ENCODE measurements at places on chromosomes 5 and 9. TPM values are rescaled to one million over a fixed set of nuclear protein-coding genes. Genes with fewer than 3 reads are reported as not detected.
A peak's percentile ranks its signal among the peaks of the same experiment; 100 is the strongest.

DNA sequence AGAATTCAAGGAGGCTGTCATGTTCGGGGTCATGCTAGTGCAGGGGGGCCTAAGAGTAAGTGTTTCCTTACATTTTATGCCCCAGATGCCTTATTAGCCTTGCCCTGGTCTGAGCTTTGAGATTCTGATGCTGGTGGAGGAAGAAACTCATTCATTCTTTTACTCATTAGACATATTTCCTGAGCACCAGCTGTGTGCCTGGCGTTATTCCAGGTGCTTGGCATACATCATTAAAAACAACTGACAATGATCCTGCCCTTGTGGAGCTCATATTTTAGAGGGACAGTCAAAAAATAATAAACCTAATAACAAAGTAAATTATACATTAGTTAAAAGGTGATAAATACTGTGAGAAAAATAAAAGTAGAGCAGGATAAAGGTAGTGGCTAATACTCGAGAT, 138.9 kb upstream of the SGCD start:
- H3K36me3 ChIP-seq, result no peaks in the 10 kb centered on the region
- H3K27ac ChIP-seq, result no peak overlapping the region
- no peak for DNase-seq

DNA sequence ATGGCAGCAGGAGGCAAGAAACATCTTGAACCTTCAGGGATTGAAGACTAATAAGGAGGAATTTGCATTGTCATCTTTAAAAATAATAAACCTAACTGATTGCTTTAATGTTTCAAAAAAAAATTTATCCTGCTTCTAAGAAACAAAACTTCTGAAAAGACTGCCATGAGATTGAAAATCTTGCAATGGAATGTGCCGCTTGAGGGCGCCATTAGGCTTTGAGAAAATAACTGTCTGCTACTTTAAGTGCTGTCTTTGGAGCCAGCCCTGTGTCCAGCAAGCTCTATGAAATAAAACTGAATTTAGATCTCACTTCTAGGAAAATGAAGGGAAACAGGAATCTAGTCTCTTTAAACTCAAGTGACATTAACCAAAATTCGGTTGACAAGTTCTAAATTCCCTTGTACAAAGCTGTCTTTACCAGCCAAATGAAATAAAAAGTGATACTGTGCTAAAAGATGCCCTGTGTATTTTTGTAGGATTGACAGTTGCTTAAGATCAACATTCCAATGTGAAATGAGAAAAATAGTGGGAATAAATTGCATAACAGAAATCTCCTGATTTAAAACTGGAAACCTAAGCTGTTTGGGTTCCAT, 79.4 kb downstream of the ESM1 start:
- H3K4me3 ChIP-seq, result no peak overlapping the region
- no peaks in the 10 kb centered on the region for H3K36me3 ChIP-seq
- H3K27me3 ChIP-seq, result no peaks in the 10 kb centered on the region
- H3K4me1 ChIP-seq, result no peaks in the 10 kb centered on the region

- no peaks in the 10 kb centered on the region for H3K36me3 ChIP-seq
- no peaks in the 10 kb centered on the region for H3K27me3 ChIP-seq
- H3K4me3 ChIP-seq, result 0 out of 2 replicates have a peak overlapping the region, but pooled peaks have one; percentile 23
- H3K4me1 ChIP-seq, result peaks cover 52% of the 10 kb centered on the region
- peak; percentile 57 for DNase-seq
These were observed 16.8 kb upstream of the DAB2IP start for GRCh38 chr9:121634329-121635261.

DNA sequence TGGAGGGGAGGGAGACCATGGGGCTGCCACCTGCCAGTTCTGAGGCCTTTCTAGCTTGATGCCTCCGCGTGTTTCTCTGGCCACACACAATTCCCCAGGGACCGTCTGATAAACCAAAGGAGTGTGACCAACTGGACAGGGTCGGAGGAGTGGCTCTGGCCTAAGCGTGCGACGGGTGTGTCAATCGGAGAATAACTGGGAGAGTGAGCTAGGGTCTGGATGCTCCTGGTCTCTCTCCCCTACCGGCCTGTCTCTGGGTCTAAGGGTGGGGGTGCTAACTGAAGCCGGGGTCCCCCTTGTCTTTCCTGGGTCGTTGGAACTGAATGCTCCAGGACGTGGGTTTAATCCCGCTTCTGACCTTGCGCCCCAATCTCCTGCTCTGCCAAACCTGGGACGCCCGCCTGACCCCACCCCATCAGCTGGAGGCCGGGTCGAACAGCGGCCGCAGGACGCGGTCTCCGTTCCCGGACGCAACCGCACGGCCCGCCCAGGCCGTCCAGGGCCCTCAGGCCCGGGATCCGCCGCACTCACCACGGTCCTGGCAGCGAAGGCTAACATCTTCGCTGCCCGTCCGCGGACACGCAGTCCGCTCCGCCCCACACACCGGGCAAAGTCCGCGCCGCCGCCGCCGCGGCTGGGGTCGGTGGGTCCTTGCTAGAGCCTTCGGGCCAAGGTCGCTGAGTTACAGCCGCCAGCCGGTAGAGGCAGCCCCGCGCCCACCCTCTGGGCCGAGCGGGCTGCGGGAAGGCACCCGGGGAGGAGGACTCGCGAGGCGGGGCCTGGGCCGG, 447 bp downstream of the CRAT start:
- DNase-seq, result peak; percentile 18
- H3K27me3 ChIP-seq, result no peaks in the 10 kb centered on the region
- 0 out of 2 replicates have a peak, but pooled peaks cover 4% of the 10 kb centered on the region for H3K36me3 ChIP-seq

DNA sequence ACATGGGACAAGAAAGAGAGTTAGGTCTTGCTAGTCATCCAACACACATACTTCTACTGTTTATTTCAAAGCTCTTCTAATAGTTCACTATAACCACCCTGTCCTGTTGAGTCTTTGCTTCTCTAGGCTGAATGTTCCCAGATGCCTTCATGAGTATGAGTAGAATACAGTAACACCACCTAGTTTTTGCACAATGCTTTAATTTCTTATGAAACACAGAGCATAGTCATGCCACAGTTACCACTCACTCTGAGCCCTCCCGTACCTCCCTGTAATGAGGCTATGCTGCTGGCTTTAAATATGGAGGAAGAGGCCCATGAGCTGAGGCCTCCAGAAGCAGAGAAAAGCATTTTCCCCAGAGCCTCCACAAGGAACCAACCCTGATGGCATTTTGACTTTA, 75.0 kb upstream of the SLC1A3 start:
- no peaks in the 10 kb centered on the region for H3K4me1 ChIP-seq
- no peak overlapping the region for H3K27ac ChIP-seq
- no peaks in the 10 kb centered on the region for H3K36me3 ChIP-seq

FIBCD1 gene
- not detected for total RNA-seq

- H3K4me3 ChIP-seq, result no peak overlapping the region
- H3K27me3 ChIP-seq, result peaks cover 22% of the 10 kb centered on the region
- H3K36me3 ChIP-seq, result no peaks in the 10 kb centered on the region
- no peak overlapping the region for H3K27ac ChIP-seq
- H3K4me1 ChIP-seq, result peaks cover 11% of the 10 kb centered on the region
These were observed 3.6 kb upstream of the RASGEF1C start for GRCh38 chr5:180212363-180213255.

XPA gene
- total RNA-seq, result 15.2 TPM

CNTLN gene
- 5.7 TPM for total RNA-seq

MAN2A1 gene
- 80.5 TPM for total RNA-seq

- H3K4me3 ChIP-seq, result no peak overlapping the region
- H3K36me3 ChIP-seq, result no peaks in the 10 kb centered on the region
- DNase-seq, result no peak
- H3K4me1 ChIP-seq, result 0 out of 2 replicates have a peak, but pooled peaks cover 10% of the 10 kb centered on the region
These were observed 31.1 kb upstream of the FRMD3 start for GRCh38 chr9:83569326-83569725.

DNA sequence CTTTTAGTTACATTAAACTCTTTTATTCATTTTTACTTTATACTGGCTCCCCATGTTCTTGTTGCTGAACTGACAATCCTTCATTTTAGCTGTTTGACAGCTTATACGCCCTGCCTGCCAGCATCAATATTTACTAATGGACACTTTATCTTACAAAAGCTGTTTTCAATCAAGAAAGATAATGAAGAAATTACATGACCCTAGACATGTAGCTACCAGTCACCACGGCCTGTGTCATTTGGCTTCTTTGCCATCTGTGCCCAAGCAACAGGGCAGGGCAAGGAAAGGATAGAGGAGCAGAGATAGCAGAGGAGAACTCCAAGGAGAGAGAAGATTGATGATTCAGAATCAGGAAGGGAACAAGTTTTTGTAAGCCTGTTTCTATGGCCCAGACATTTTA, 647.3 kb downstream of the BRINP1 start:
- H3K4me3 ChIP-seq, result no peak overlapping the region
- DNase-seq, result no peak

DNA sequence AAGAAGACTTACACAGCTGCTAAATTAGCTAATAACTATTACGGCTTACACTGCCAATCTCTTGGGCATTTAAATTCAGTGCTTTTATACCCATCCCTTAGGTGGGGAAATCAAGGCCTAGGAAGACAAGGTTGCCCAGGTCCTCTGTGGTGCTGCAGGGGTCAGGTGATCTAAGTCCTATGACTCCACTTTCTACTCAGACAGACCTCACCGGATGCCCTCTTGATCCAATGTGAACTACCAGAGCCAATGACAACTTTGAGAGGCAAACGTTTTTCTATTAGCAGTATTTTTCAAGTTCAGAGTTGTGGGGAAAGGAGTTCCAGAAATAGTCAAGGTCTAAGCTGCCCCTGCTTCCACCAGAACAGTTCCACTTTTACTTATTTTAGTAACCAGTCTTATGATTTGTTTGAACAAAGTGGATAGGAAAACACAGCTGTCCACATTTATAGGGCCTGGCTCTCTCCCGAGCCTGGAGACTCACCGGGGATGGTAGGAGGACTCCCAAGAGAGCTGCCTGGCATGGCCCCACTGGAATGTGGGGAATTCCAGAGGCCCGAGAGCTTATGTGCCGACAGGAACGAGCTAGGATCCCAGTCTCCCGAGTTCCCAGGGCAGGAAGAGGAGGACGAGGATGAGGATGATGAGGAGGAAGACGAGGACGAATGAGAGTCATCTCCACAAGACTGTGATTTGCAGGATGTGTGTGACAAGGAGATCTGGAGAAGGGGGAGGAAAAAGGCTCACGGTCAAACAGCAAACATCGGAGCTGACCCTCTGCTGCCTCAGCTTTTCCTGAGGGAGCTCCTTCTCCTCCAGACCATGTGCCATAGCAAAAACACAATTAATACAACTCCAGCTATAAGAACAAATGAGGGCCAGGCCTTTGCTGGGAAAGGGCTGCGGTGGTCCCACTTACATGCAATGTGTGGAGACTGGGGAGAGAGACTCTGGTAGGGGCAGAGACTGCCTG, 16.7 kb downstream of the FAM193B start:
- H3K27me3 ChIP-seq, result no peaks in the 10 kb centered on the region
- H3K4me1 ChIP-seq, result no peaks in the 10 kb centered on the region
- H3K36me3 ChIP-seq, result peaks cover 33% of the 10 kb centered on the region
- no peak overlapping the region for H3K4me3 ChIP-seq
- H3K27ac ChIP-seq, result no peak overlapping the region

DNA sequence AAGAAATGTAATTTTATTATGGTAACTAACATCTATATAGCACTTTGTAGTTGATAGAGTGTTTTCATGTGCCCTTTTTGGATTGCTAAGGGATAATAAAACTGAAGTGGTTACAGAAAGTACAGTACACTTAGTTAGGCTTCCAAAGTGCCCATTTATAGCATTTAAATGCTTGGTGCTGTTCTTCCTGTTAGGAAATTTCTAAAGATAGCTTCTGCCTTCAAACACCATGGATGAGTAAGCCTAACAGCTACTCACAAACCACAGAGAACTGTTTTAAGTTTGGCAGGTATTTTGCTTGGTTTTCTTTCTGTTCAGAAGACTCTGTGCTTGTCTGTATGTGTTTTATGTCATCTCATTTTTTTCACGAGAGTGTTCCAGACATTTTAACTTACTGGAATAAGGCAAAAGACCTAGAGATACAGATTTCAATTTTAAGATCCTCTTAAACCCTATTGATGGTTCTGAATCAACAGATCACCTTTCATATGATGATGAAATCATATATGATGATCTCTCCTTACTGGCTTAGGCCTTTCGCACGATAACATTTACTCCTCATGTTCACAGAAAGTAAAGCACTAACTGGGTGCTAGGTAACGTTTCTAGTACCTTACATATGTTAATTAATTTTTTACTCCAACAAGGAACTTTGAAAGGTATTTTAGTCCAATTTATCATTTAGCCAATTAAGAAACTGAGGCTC, 4.4 kb downstream of the RIMOC1 start:
- H3K4me1 ChIP-seq, result peaks cover 23% of the 10 kb centered on the region
- no peak overlapping the region for H3K4me3 ChIP-seq
- H3K36me3 ChIP-seq, result peaks cover 55% of the 10 kb centered on the region
- DNase-seq, result no peak
- H3K27ac ChIP-seq, result no peak overlapping the region

GRCh38 chr9:128684325-128685199, 4.5 kb upstream of the SET start:
- no peaks in the 10 kb centered on the region for H3K27me3 ChIP-seq
- peak overlapping the region; percentile 73 for H3K27ac ChIP-seq
- peak overlapping the region; percentile 83 for H3K4me3 ChIP-seq
- DNase-seq, result peak; percentile 82
- no peaks in the 10 kb centered on the region for H3K36me3 ChIP-seq
- H3K4me1 ChIP-seq, result peaks cover 54% of the 10 kb centered on the region

GRCh38 chr9:129962889-129963703, 79.9 kb downstream of the FNBP1 start:
- H3K4me3 ChIP-seq, result no peak overlapping the region
- peaks cover 6% of the 10 kb centered on the region for H3K4me1 ChIP-seq
- no peak for DNase-seq
- no peak overlapping the region for H3K27ac ChIP-seq
- H3K36me3 ChIP-seq, result no peaks in the 10 kb centered on the region

CAMK4 gene
- not detected for total RNA-seq

GRCh38 chr9:17528859-17529258, 50.0 kb upstream of the SH3GL2 start:
- no peaks in the 10 kb centered on the region for H3K36me3 ChIP-seq
- no peak overlapping the region for H3K27ac ChIP-seq
- no peaks in the 10 kb centered on the region for H3K4me1 ChIP-seq
- no peaks in the 10 kb centered on the region for H3K27me3 ChIP-seq
- no peak for DNase-seq

GRCh38 chr9:109454041-109454440, 44.1 kb downstream of the PTPN3 start:
- DNase-seq, result no peak
- H3K4me1 ChIP-seq, result no peaks in the 10 kb centered on the region
- no peaks in the 10 kb centered on the region for H3K27me3 ChIP-seq
- no peak overlapping the region for H3K27ac ChIP-seq
- no peaks in the 10 kb centered on the region for H3K36me3 ChIP-seq

GRCh38 chr5:151192626-151193025, 31.3 kb downstream of the CCDC69 start:
- H3K4me3 ChIP-seq, result no peak overlapping the region
- peaks cover 4% of the 10 kb centered on the region for H3K36me3 ChIP-seq
- no peaks in the 10 kb centered on the region for H3K27me3 ChIP-seq
- H3K27ac ChIP-seq, result no peak overlapping the region
- DNase-seq, result no peak
